Epithelial cell of umbilical artery (primary cell): ENCODE measurements at places on chromosomes 6 and 20. TPM values are rescaled to one million over a fixed set of nuclear protein-coding genes. Genes with fewer than 3 reads are reported as not detected.

LRRC73 gene
- total RNA-seq = 0.15 and 0.32 TPM in 2 replicates

ID4 gene
- under 0.01 TPM in 1 of 2 replicates, not detected in the other for total RNA-seq

MCCD1 gene
- total RNA-seq = not detected in 2 replicates

FOXQ1 gene
- total RNA-seq = under 0.01 TPM in 1 of 2 replicates, not detected in the other

NAPB gene
- total RNA-seq = 2.9 and 17.2 TPM in 2 replicates
